ENCODE measurements at places on chromosomes 3 and 15. TPM values are rescaled to one million over a fixed set of nuclear protein-coding genes. Genes with fewer than 3 reads are reported as not detected.

The SPSB4 gene
- total RNA-seq = 12.9 TPM

The MESP2 gene
- total RNA-seq = not detected

The ADCY5 gene
- total RNA-seq = 6.8 TPM

The SYNPR gene
- 3.7 TPM for total RNA-seq

The IL16 gene
- 0.27 TPM for total RNA-seq

The RASGRF1 gene
- total RNA-seq = 0.05 TPM

GRCh38 chr15:35669432-35670045, 123.6 kb upstream of the DPH6 start:
- DNase-seq = no peak

DNA sequence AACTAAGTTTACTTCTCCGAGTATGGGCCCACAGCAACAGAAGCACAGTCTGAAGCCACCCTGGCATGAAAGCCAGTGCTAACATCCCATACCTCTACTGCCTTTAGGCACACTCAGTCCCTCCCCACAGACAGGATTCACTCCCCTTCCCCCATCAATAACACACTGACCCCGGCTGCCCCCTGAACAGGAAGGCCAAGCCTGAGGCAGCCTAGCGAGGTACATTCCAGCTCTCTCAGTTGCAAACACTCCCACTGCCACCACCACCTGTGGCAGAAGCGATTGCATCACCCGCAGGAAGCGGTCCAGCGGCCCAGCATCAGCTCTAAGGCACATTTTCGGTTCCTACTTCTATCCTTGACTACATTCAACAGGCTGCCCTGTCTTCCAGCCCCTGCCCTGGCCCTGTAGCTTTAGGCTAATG, 7.0 kb upstream of the BMF start:
- no peak for DNase-seq

- no peak for DNase-seq
These were observed 585.2 kb downstream of the NTRK3 start for GRCh38 chr15:87671289-87671688.

GRCh38 chr3:11641316-11641682, 2.4 kb downstream of the VGLL4 start:
- no peak for DNase-seq

DNA sequence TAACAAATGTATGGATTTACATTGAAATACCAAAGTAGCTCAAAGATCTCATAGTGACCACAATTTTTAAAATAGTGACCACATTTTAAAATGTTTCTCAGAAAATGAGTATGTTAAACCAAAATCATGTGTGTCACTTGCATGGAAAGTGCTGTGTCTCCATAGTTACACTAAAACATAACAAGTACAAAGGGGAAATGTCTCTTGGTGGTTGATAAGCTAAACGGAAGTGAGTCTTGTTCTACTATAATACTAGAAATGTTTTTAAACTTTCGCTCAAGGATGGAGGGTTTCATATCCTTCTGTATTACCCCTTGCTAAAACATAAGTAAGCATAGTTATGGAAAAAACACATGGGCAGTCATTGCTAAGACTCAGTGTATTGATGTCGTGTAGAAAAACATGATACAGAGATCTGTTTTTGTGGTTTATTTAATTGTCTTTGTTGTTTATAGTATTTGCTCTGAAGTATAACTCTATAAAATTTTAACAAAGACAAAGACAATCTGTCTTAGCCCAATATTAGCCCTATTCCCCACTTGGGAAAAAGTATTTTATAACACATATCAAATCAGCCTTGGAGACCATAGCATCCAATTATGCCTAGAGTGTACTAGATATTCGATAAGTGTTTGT, 27.0 kb upstream of the DENND4A start:
- no peak for DNase-seq

- DNase-seq = no peak
These were observed 665.4 kb upstream of the CBLB start for GRCh38 chr3:106534206-106534605.

GRCh38 chr3:41208507-41209220, 9.4 kb downstream of the CTNNB1 start:
- DNase-seq = no peak

DNA sequence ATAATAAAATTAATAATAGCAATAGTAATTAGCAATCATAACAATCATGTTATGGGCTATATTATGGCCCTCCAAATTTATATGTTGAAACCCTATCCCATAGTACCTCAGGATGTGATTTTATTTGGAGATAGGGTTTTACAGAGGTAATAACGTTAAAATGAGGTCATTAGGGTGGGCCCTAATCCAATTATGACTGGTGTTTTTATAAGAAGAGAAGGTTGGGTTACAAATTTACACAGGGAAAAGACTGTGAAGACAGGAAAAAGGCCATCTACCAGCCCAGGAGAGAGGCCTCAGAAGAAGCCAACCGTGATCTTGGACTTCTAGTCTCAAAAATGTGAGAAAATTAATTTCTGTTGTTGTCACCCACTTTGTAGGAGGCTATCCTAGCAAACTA, 353.1 kb downstream of the CHL1 start:
- no peak for DNase-seq

- no peak for DNase-seq
These were observed 24.8 kb downstream of the LINGO1 start for GRCh38 chr15:77607894-77608261.

DNA sequence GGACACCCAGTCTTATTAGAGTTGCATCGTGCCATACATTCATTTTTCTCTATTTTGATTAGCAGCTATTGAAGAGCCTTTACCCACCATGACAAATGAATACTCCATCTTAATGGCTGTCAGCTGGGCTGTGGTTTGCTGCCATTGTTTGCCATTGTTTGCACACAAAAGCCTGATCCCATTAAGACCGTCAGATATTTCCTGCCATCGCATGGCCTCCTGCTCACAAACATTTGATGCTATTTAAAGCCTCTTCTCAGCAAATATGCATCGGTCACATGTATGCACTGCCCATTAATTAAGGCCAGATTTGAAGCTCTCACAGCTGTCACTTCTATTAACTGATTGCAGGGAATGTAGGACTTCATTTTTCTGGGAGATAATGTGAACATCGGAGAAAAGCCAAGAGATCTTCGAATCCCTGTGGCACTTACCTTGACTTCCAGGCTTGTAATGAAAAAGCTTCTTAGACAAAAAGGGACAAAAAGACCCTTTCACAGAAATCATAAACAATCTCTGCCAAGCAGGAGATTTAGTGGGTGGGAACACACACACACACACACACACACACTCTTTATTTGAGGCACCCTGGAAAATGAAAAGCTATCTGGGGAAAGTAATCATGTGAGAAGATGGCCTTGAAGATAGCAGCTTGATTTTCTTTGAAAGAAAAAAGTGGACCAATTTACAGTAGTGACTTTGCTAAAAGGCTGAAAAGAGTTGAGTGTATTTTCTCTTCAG, 175.4 kb upstream of the NR2E3 start:
- DNase-seq = no peak

- DNase-seq = no peak
These were observed 92.9 kb downstream of the USP13 start for GRCh38 chr3:179745716-179746115.
